PC-3 (cell line): ENCODE measurements at places on chromosomes 6 and 20.

GRCh38 chr20:45109634-45110033 is 5.3 kb downstream of the WFDC5 start:
- no peaks in the 10 kb centered on the region for H3K27me3 ChIP-seq
- H3K27ac ChIP-seq, result no peak overlapping the region
- H3K4me1 ChIP-seq, result peaks cover 7% of the 10 kb centered on the region
- no peaks in the 10 kb centered on the region for H3K36me3 ChIP-seq
- DNase-seq, result no peak
- no peak overlapping the region for H3K4me3 ChIP-seq

GRCh38 chr6:26130581-26131249 is 43.5 kb downstream of the HFE start:
- H3K4me1 ChIP-seq, result peaks cover 21% of the 10 kb centered on the region
- no peaks in the 10 kb centered on the region for H3K27me3 ChIP-seq
- H3K4me3 ChIP-seq, result no peak overlapping the region
- DNase-seq, result peak; percentile 24
- H3K36me3 ChIP-seq, result peaks cover 32% of the 10 kb centered on the region

DNA sequence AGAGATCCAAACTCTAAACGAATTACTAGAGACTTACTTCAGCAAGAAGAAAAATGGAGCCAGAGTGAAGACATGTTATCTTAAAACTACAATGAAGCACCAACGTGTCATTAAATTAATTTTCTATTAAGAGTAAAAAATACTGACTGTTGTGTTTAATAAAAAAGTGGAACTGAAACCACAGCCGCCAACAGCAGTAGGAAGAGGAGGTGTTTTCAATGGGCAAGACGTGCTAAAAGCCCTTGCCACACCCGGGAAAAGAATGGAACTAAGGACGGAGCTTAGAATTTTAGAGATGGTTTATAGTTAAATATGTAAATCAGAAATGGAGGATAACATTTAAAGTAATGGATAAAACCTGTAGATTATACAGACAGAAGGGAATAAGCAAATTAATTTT is 608.7 kb downstream of the TFAP2A start:
- H3K27ac ChIP-seq, result no peak overlapping the region
- H3K27me3 ChIP-seq, result peaks cover 24% of the 10 kb centered on the region
- no peak overlapping the region for H3K4me3 ChIP-seq
- no peak for DNase-seq
- no peaks in the 10 kb centered on the region for H3K36me3 ChIP-seq
- no peaks in the 10 kb centered on the region for H3K4me1 ChIP-seq

- peaks cover 22% of the 10 kb centered on the region for H3K4me1 ChIP-seq
- no peaks in the 10 kb centered on the region for H3K36me3 ChIP-seq
These were observed 28.5 kb upstream of the BMP6 start for GRCh38 chr6:7697432-7697819.

DNA sequence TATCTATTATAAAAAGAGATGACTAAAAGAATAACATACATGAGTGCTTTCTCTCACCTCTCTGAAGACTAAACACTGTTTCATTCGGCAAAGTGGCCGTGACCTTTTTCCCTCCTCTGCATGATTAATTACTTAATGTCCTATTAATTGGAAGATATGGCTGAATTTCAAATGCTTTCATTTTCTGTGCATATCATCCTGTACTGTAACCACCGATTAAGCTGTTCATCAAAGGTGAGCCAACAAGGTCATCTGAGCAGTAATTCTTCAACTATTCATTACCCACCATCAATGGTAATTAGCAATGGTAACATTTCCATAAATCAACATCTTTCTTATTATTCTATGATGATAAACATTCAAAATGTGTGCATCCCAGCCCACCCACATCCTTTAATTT is 125.2 kb downstream of the PTPRK start:
- H3K4me3 ChIP-seq, result no peak overlapping the region
- no peaks in the 10 kb centered on the region for H3K36me3 ChIP-seq
- no peak for DNase-seq
